Urothelium cell line (cell line): ENCODE measurements at places on chromosomes 6 and 20.

DNA sequence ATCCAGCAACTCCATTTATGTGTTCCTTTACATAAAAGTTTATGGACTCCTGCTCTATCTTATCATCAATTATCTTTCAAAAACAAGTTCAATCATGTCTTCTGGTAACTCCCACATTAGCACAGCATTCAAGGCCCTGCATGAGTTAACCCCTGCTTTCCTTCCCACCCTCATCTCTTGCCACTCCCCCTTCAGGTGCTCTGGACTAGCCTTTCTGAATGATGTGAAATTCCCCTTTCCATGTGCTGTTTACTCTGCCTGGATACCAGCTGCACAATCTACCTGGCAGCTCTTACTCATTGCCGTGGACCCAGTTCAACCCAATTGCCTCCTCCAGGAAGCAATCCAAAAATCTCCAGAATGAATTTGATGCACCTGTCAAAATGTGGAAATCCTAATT is 11.9 kb downstream of the ADGRF4 start:
- no peak for DNase-seq

GRCh38 chr6:166005401-166005943 is 162.2 kb downstream of the TBXT start:
- peak; percentile 48 for DNase-seq

DNA sequence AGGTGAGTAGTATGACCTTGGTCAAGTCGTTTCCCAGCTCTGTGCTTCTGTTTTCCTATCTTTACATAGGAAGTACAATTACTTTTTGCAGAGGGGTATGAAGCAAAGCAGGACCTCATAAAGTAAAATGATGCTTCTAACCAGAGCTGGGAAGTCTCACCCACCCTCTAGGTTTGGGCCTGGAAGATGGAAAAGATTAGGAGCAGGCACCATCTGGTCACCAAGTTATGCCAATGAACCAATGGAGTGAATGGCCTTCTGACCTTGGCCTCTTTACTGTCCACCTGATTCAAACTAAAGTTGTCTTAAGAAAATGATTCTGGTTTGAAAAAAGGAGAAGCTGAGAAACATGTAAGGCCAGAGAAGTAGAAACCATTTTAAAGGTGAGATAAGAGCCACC is 68.9 kb upstream of the CTNNBL1 start:
- DNase-seq = no peak

DNA sequence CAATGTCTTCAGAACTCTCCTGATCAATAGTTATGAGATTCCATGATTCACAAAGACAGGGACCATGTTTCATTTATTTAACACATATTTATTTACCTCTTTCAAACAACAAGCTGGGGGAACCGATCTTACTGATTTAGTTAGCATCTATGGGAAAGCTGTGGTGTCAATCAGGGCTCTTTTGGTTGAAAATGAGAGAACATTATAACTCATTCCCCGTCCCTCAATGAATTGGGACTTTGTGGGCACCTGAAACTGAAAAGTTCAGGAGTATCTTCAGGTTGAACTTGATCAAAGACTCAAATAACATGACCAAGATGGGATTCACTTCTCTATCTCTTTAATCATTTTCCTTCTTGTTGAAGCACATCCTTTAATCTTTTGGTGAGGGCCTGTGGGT is 67.4 kb downstream of the CHMP4B start:
- DNase-seq = no peak

- DNase-seq = peak; percentile 79
Measured at GRCh38 chr6:128882991-128883611, at the start of gene LAMA2. Gene LAMA2 (plus strand): TSS chr6:128883138. CDS start chr6:128883246, 108 bp downstream.

DNA sequence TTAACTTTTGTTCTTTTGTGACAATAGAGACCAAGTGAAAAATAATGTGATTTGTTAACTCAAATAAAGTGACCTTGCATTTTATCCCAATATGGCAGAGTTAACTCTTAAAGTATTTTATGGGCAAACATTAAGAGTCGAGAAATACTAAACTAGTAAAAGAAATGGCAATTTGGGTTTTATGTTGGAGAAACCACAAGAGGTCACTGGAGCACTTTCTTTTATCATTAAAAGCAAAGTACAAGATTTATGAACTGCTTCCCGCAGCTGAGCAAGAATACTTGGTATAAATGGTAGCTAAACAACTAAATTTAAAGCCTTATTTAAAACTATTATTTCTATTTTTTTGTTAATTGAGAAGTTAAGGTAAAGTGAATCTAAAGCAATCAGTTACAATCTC is 33.5 kb upstream of the MCM9 start:
- DNase-seq = no peak

- no peak for DNase-seq
Measured at GRCh38 chr6:23415819-23416427, 710.1 kb upstream of the NRSN1 start.

GRCh38 chr6:100475554-100476320 is 11.0 kb upstream of the SIM1 start:
- DNase-seq = no peak

- DNase-seq = peak; percentile 58
Measured at GRCh38 chr6:43368259-43369160, 937 bp downstream of the ZNF318 start.

DNA sequence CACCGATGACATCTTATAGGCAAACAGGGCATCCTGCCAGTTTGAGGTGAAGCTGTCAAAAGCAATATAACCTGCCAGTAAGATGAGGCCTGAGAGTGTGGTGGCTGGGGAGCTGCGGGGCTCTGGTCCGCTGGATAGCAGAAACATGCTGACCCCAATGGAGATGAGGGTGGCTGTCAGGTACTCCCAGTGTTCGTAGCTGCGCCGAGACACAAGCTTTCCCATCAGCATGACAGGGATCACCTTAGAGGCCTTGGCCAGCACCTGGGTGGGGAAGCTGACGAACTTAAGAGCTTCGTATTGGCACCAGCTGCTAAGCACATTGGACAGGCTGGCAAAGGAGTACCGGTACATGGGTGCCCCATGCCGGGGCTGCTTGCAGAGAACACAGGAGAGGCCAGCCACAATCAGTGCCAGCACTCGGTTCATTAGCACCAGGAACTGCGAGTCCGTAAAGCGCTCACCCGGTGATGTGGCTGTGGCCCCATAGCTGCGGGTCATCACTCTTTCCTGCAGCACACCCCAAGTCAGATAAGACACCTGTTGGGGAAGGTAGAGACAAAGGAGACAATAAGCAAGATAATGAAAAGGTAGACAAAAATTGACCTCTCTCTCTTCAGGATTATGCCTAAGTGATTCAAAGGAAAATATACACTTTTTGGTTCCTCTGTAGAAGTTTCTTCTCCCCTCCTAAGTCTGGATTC is 2.1 kb downstream of the SLC35B2 start:
- DNase-seq = no peak

DNA sequence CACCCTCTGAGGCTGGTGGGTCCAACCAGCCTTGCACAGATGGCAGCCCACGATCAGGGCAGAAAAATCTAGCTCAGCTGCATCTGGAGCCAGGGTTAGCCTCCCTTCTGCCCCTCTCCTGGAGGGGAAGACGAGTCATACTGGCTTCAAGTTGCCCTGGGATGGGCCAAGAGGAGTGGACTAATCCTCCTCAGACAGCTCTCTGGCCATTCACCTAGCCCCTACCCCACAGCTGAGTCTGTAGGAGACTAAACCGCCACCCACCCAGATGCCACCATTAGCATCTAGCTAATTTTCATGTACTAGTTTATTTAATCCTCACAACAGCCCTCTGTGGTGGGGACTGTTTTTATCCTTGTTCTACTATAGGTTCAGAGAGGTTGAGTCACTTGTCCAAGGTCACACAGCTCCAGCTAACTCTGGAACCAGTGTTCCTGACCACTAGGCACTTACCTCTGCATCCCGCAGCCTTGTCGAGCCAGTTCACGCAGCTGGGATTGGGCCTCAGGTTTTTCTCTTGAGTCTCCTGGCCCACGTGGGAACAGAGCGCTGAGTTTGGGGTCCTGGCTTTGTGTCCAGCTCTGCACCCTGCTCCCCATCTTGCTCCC is 48.5 kb upstream of the CCDC167 start:
- DNase-seq = no peak

DNA sequence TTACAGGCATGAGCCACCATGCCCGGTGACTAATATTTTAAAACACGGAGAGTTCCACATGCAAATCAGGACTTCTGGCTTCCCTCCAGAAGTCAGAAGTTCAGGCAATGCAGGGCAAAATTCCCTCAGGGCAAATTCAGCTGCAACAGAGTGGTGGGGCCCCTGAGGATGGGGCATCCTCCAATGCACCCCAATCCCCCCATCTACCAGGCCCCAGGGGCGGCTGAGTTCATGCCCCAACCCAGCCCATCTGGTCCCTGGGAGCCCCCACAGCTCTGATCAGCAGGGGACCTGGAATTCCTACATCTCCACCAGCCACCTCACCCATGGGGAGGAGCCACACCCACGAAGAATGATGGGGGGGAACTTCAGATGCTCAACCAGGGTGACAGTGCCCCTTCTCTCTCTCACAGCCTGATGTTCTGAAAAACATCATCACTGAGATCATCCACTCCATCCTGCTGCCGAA is 22.6 kb downstream of the BPIFB1 start:
- peak; percentile 54 for DNase-seq
